ENCODE measurements at places on chromosomes 3 and 15. TPM values are rescaled to one million over a fixed set of nuclear protein-coding genes. Genes with fewer than 3 reads are reported as not detected.

ABI3BP gene
- 0.54 TPM for total RNA-seq

CISH gene
- 6.9 TPM for total RNA-seq

THAP10 gene
- total RNA-seq = 4.6 TPM

DNA sequence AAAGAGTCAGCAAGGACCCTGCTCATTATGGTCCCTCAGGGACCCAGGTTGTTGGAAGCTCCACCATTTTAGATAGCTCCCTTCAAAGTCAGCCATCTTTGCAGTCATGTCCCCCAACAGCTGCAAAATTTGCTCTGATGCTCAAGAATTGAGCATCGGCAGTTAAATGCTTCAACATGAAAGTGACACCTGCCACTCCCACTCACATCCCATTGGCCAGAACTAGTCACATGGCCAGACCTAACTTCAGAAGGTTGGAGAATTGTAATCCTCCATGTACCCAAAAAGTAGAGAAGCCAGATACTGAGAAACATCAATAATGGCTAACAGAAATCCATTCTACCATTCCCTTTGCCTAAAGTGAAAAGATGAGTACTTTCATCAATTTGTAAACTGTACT lies 171.5 kb upstream of the NR2E3 start:
- no peak overlapping the region for H3K4me3 ChIP-seq
- H3K27me3 ChIP-seq = no peaks in the 10 kb centered on the region
- H3K4me1 ChIP-seq = peaks cover 12% of the 10 kb centered on the region
- H3K36me3 ChIP-seq = no peaks in the 10 kb centered on the region
- no peak overlapping the region for H3K27ac ChIP-seq

- H3K36me3 ChIP-seq = no peaks in the 10 kb centered on the region
- H3K27me3 ChIP-seq = no peaks in the 10 kb centered on the region
- H3K4me3 ChIP-seq = no peak overlapping the region
- H3K4me1 ChIP-seq = no peaks in the 10 kb centered on the region
Measured at GRCh38 chr3:189365609-189366564, 194.1 kb downstream of the TPRG1 start.

DNA sequence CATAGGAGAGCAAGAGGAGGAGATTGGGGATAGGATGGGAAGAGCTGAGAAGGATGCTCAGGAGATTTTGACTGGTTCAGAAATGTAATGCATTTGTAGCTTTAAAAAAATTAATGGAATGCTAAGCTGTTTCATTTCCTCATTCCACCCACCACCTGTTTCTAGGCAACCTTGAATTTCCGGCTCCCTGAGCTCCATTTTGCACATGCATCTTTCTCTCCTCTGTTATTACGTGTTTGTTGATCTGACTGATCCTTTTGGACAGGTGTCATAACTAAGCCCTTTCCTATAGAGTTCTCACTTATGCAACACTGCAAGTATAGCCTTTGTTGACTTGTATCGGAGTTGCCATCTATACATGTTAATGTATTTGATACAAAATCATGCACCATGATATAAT lies 4.3 kb downstream of the TMPRSS7 start:
- DNase-seq = no peak
- H3K27me3 ChIP-seq = peaks cover 25% of the 10 kb centered on the region
- H3K4me1 ChIP-seq = peaks cover 22% of the 10 kb centered on the region
- no peak overlapping the region for H3K4me3 ChIP-seq
- no peak overlapping the region for H3K27ac ChIP-seq

- H3K36me3 ChIP-seq = no peaks in the 10 kb centered on the region
- peak; percentile 56 for DNase-seq
- H3K4me1 ChIP-seq = peaks cover 19% of the 10 kb centered on the region
- H3K27ac ChIP-seq = peak overlapping the region; percentile 95
Measured at GRCh38 chr3:66036586-66037148, 2.1 kb downstream of the MAGI1 start.

- no peaks in the 10 kb centered on the region for H3K36me3 ChIP-seq
- no peaks in the 10 kb centered on the region for H3K27me3 ChIP-seq
- no peak for DNase-seq
- H3K4me3 ChIP-seq = peak overlapping the region; percentile 90
- H3K4me1 ChIP-seq = no peaks in the 10 kb centered on the region
Measured at GRCh38 chr3:87228316-87228715, 1.2 kb downstream of the CHMP2B start.

GRCh38 chr15:101641894-101642293 lies 10.3 kb downstream of the TM2D3 start:
- no peak overlapping the region for H3K27ac ChIP-seq
- no peak for DNase-seq
- H3K4me1 ChIP-seq = peaks cover 3% of the 10 kb centered on the region
- H3K36me3 ChIP-seq = peaks cover 42% of the 10 kb centered on the region

CASR gene
- total RNA-seq = 0.06 TPM

GRCh38 chr3:10693457-10693856 lies 122.6 kb upstream of the SLC6A11 start:
- peaks cover 23% of the 10 kb centered on the region for H3K27me3 ChIP-seq
- no peak overlapping the region for H3K4me3 ChIP-seq
- no peaks in the 10 kb centered on the region for H3K36me3 ChIP-seq
- no peaks in the 10 kb centered on the region for H3K4me1 ChIP-seq
- no peak for DNase-seq

GRCh38 chr3:185717627-185718402 lies 107.0 kb downstream of the IGF2BP2 start:
- H3K27me3 ChIP-seq = no peaks in the 10 kb centered on the region
- peak overlapping the region; percentile 62 for H3K27ac ChIP-seq
- peaks cover 27% of the 10 kb centered on the region for H3K4me1 ChIP-seq
- H3K36me3 ChIP-seq = no peaks in the 10 kb centered on the region
- H3K4me3 ChIP-seq = no peak overlapping the region

GOLGA8Q gene
- total RNA-seq = 3.9 TPM

GPR15 gene
- total RNA-seq = not detected

ATP13A5 gene
- not detected for total RNA-seq

GRCh38 chr3:9204253-9204992 lies 45.0 kb downstream of the SRGAP3 start:
- H3K36me3 ChIP-seq = no peaks in the 10 kb centered on the region
- peaks cover 9% of the 10 kb centered on the region for H3K27me3 ChIP-seq
- peaks cover 10% of the 10 kb centered on the region for H3K4me1 ChIP-seq
- peak overlapping the region; percentile 56 for H3K27ac ChIP-seq

PIGX gene
- total RNA-seq = 61.3 TPM

DNA sequence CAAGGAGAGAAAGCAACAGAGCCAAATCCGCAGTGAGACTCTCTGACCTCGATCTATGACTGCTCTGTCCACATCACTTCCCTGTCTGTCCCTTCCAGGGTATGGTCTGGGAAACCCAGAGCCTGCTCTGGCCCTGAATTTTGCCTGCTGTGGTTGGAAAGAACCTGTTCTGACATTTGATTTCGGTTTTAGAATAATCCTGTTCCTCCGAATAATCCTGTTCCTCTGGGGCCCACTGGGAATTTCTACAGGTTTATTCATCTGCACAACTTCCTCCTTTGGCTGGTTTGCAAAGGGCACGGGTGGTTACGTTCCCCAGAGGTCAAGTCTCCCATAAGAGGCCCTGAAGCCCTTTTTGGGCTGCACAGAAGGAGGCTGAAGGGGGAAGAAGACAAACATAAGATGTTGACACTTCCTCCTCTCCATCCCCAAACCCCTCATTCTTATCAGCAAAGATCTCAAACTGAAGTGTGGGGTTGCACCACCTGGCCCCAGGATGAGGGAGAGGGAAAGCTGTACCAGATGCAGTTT lies 10.6 kb downstream of the LAMP3 start:
- no peak for DNase-seq
- no peaks in the 10 kb centered on the region for H3K4me1 ChIP-seq
- H3K4me3 ChIP-seq = no peak overlapping the region
- no peak overlapping the region for H3K27ac ChIP-seq

LRRFIP2 gene
- total RNA-seq = 61.2 TPM

MYZAP gene
- 143 TPM for total RNA-seq

GRCh38 chr3:31767920-31768319 lies 213.1 kb downstream of the OSBPL10 start:
- no peak overlapping the region for H3K27ac ChIP-seq
- no peak overlapping the region for H3K4me3 ChIP-seq
- H3K36me3 ChIP-seq = no peaks in the 10 kb centered on the region
- no peaks in the 10 kb centered on the region for H3K27me3 ChIP-seq

CCNB2 gene
- total RNA-seq = 11.2 TPM

- DNase-seq = no peak
- no peaks in the 10 kb centered on the region for H3K4me1 ChIP-seq
- no peaks in the 10 kb centered on the region for H3K36me3 ChIP-seq
- no peak overlapping the region for H3K27ac ChIP-seq
Measured at GRCh38 chr3:197520311-197521276, 35.2 kb downstream of the BDH1 start.

TP53BP1 gene
- 72.1 TPM for total RNA-seq

HDAC11 gene
- total RNA-seq = 35.7 TPM

GRCh38 chr15:75142499-75142898 lies 59.2 kb upstream of the C15orf39 start:
- no peak for DNase-seq
- H3K36me3 ChIP-seq = no peaks in the 10 kb centered on the region
- peaks cover 5% of the 10 kb centered on the region for H3K4me1 ChIP-seq
- H3K4me3 ChIP-seq = no peak overlapping the region

- DNase-seq = no peak
- H3K27me3 ChIP-seq = no peaks in the 10 kb centered on the region
- H3K36me3 ChIP-seq = no peaks in the 10 kb centered on the region
Measured at GRCh38 chr3:67017211-67017610, 19.1 kb downstream of the KBTBD8 start.

STAB1 gene
- total RNA-seq = 2.2 TPM

MED12L gene
- total RNA-seq = 6.9 TPM

- no peak overlapping the region for H3K4me3 ChIP-seq
- H3K36me3 ChIP-seq = peaks cover 33% of the 10 kb centered on the region
- peaks cover under 1% of the 10 kb centered on the region for H3K4me1 ChIP-seq
- no peaks in the 10 kb centered on the region for H3K27me3 ChIP-seq
- DNase-seq = no peak
- no peak overlapping the region for H3K27ac ChIP-seq
Measured at GRCh38 chr3:33544126-33544525, 103.9 kb upstream of the UBP1 start.

DNA sequence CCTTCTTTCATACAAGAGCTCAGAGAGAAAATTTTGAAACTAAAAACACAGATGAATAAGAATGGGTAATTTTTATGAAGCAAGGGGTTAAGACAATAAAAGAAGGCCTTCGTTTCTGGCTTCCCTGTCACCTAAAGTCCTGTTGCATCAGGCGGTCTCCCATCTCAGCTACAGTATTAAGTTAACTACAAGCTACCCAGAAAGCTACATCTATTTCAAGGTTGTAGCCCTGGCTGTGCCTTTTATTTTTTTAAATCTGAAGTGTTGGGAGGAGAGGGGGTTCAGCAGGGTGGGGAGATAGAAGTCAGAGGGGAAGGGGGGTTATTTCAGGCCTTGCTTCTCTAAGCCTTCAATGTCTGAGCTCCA lies 183.3 kb downstream of the TPRG1 start:
- no peaks in the 10 kb centered on the region for H3K4me1 ChIP-seq
- no peak overlapping the region for H3K4me3 ChIP-seq
- no peaks in the 10 kb centered on the region for H3K36me3 ChIP-seq
- no peaks in the 10 kb centered on the region for H3K27me3 ChIP-seq
- no peak overlapping the region for H3K27ac ChIP-seq

SPTBN5 gene
- 2.1 TPM for total RNA-seq

DNA sequence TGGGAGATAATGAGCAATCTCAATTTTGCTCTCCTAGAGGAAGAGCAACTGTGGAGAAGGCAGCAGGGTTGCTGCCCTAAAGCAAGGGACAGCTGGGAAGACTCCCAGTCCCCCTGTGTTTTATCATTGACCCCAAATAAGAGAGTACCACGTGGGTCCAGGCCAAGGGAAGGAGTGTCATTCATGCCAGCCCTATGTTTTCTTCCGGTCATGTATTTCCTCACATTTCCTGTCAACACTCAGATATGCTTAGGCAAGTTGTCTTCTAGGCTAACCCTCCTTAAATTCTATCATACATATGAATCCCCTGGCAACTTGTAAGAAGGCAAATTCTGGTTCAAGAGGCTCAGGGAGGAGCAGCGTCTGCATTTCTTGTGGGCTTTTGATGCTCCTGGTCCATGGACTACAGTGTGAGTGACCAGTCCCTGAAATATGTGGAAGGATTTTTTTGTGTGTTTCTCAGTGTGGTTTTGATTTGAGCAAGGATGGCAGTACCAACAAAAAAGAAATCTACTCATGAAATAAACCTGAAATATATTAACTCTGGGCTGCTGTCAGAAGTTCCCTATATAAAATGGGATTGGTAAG lies 31.9 kb upstream of the RPP14 start:
- H3K36me3 ChIP-seq = peaks cover 11% of the 10 kb centered on the region
- H3K4me3 ChIP-seq = no peak overlapping the region
- DNase-seq = peak; percentile 71
- H3K27me3 ChIP-seq = no peaks in the 10 kb centered on the region
- no peak overlapping the region for H3K27ac ChIP-seq

GNB5 gene
- 38.4 TPM for total RNA-seq

RBP2 gene
- not detected for total RNA-seq

DNA sequence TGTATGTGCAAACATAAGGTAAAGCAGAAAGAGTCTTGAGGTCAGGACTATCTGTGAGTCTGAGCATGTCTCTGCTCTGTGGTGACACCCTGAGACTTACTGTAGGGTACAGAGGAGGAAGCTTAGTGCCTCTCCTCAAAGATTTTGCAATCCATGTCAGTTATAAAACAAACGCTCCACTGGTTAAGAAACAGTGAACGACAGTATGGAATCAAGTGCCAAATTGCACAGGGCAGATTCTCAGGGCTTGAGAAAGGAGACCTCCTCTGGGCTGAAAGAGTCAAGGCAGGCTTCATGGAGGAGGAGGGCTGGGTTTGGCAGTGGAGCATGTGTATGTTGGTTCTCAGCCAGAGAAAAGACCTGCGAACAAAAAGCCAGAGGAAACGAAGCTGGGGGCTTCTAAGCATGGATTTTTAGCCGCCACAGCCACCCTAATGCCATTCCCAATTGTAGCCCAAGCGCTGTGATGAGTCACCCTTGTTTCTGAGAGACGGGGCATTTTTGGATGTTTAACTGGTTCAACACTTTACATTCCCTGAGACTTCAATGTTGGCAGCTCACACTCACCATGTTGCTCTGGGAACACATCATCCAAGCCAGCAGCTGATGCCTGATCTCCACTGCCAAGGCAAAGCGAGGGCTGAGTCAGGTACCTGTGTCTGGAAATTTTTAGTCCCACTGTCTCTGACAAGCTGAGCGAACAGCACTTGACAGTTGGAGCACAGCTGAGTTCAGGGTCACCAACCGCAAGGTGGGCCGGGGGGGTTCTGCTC lies 3.4 kb upstream of the DGKG start:
- no peaks in the 10 kb centered on the region for H3K36me3 ChIP-seq
- H3K4me3 ChIP-seq = no peak overlapping the region
- DNase-seq = no peak
- H3K27ac ChIP-seq = no peak overlapping the region

- no peaks in the 10 kb centered on the region for H3K36me3 ChIP-seq
- peak; percentile 63 for DNase-seq
- H3K27me3 ChIP-seq = no peaks in the 10 kb centered on the region
Measured at GRCh38 chr3:136543385-136543784, 208.8 kb downstream of the STAG1 start.

IP6K1 gene
- 44.4 TPM for total RNA-seq

RETNLB gene
- not detected for total RNA-seq

All from cardiac muscle cell (in vitro differentiated cells and primary cell).